ENCODE measurements at places on chromosomes 13 and 19. TPM values are rescaled to one million over a fixed set of nuclear protein-coding genes. Genes with fewer than 3 reads are reported as not detected.
A peak's percentile ranks its signal among the peaks of the same experiment; 100 is the strongest.

The RASIP1 gene
- 14.1 TPM for total RNA-seq

The FAM124A gene
- 2.0 TPM for total RNA-seq

- H3K4me1 ChIP-seq = peaks cover 15% of the 10 kb centered on the region
- peaks cover 55% of the 10 kb centered on the region for H3K36me3 ChIP-seq
- H3K27ac ChIP-seq = no peak overlapping the region
- H3K4me3 ChIP-seq = no peak overlapping the region
- peaks cover 3% of the 10 kb centered on the region for H3K27me3 ChIP-seq
Measured at GRCh38 chr19:57587529-57587928, 3.6 kb downstream of the ZIK1 start.

GRCh38 chr13:24672141-24673132 lies 7.8 kb upstream of the ATP12A start:
- no peaks in the 10 kb centered on the region for H3K36me3 ChIP-seq
- peaks cover 4% of the 10 kb centered on the region for H3K27me3 ChIP-seq
- H3K4me1 ChIP-seq = peaks cover 5% of the 10 kb centered on the region
- no peak for DNase-seq

- H3K4me3 ChIP-seq = no peak overlapping the region
- H3K27ac ChIP-seq = no peak overlapping the region
- no peak for DNase-seq
- peaks cover 6% of the 10 kb centered on the region for H3K4me1 ChIP-seq
Measured at GRCh38 chr13:99655351-99656091, 154.2 kb downstream of the TM9SF2 start.

GRCh38 chr19:18118420-18119012 lies 20.9 kb downstream of the MAST3 start:
- no peaks in the 10 kb centered on the region for H3K27me3 ChIP-seq
- H3K27ac ChIP-seq = no peak overlapping the region
- peak overlapping the region; percentile 61 for H3K4me3 ChIP-seq
- no peak for DNase-seq

DNA sequence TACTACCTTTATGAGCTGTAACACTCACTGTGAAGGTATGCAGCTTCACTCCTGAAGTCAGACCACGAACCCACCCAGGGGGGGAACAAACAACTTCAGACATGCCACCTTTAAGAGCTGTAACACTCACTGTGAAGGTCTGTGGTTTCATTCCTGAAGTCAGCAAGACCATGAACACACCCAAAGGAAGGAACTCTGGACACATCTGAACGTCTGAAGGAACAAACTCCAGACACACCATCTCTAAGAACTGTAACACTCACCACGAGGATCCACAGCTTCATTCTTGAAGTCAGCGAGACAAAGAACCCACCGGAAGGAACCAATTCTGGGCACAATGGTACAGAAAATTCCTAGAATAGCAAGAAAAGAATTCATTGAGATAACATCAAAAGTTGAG lies 1796.5 kb upstream of the MIR17HG start:
- no peak overlapping the region for H3K4me3 ChIP-seq
- no peaks in the 10 kb centered on the region for H3K36me3 ChIP-seq
- no peak for DNase-seq
- H3K27ac ChIP-seq = no peak overlapping the region
- H3K27me3 ChIP-seq = no peaks in the 10 kb centered on the region
- H3K4me1 ChIP-seq = no peaks in the 10 kb centered on the region

Measured in muscle of leg (tissue), 16 donors.